ENCODE measurements at places on chromosomes 2 and 18.

DNA sequence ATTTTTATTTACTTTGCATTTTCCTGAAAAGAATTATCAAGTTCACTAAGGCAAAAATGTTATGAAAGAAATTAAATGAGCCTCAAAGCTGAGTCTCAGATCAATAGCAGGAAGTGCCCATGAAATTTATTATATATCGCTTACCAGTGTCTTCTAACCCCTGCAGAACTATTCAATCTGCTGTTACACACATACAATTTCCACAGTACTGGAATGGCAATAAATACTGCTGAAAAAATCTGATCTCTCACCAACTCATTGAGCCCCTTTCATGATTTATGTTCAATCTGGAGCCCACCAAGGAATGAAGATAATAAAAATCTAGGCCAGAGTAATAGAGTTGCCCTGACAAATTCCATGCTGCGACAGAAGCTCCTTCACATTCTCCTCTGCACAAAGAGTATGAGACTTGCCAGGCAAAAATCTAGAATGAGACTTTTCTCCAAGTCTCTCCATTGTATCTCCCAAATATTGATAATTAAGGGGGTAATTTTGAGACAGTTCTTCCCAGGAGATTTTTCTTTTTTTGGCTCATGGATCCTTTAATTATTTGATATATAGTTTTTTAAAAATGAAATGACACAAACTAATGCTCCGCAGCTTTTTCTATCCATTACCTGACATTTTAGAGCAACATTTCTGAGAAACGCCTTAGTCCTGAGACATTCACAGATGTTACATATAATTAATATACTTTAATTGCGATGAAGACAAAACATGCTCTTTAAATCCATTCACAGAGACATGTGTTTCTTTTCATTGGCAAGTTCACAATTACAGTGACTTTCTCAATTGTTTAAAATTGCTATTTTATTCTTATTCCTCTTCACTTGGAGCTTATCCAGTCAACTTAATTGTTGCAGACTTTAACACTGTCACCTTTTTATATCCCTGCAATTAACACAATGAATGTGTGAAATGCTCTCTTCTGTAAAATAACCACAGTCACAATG is 1020.4 kb downstream of the CBLN2 start:
- DNase-seq = no peak

- no peak for DNase-seq
These were observed 73.9 kb downstream of the SOX11 start for GRCh38 chr2:5766056-5766455.

DNA sequence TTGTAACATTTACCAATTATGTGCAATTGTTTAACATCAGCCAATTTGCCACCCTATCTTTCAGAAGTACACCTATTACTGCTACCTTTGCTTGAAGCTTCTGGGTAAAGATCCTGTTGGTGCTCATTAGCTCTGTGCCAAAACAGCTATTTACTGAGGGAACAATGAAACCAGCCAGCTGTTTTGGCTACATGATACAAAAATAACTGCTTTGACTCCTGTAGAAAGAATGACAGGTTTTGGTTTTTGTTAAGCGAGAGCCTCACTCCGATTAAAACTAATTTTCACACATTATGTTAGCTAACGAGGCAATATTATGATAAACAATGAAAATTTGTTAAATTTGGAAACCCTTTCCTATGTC is 907.0 kb downstream of the EPHA4 start:
- no peak for DNase-seq

- DNase-seq = no peak
These were observed 71.3 kb upstream of the PID1 start for GRCh38 chr2:229342376-229342775.

- DNase-seq = peak; percentile 20
These were observed 140.3 kb downstream of the TRIB2 start for GRCh38 chr2:12856934-12857601.

- no peak for DNase-seq
These were observed 161.3 kb downstream of the HNMT start for GRCh38 chr2:138125306-138126288.

DNA sequence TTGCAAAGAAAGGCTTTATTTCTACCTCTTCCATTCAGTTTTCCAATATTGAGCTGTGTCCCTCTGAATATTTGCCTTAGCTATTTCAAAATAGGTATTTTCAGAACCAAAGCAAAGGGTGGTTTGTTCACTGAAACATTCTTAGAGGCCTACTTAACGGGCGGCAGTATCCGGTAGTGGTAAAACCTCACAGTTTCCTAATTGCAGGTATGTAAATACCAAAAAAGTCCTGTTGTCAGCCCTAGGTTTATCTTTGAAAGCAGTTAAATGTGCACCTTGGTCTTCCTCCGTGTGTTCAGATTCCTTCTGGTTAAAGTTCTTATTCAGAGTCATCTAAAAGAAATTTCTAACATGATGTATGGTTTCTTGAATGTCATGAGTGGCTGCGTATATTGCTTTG is 38.9 kb downstream of the CCNT2 start:
- DNase-seq = no peak

GRCh38 chr2:20106746-20107145 is 55.3 kb upstream of the LAPTM4A start:
- DNase-seq = no peak

DNA sequence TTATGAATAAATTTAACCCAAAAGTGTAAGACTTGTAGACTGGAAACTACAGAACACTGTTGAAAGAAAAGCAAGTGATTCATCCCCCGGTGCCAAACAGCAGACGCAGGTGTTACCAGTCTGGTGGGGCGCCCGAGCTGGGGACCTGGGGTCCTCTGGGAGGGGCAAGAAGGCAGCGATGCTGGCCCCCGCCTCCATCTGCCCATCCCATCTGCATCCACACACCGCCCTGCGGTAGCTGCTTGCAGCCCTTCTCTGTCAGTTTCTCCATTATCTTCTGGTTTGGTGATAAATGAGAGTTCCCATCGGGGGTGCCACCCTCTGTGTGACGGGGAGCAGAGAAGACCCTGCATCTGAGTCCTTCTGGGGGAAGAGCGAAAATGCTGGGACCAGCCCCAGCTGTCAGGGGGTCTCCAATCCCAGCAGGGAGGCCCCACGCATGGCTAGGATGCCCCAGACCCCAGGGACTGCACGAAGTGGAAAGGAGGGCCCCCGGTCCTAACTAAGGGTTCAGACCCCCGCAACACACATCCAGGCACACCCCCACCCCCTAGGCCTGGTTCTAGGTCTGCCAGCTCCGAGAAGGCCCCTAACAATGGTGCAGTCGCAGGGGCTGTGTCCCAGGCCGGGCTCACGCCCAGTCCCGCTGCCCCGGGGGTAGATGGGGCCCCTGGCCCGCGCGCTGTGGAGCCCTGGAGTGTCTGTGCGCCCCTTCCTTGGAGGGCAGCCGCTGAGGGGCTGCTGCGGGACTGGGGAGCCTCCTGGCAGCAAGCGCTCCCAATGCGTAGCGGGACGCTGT is 686 bp upstream of the RGPD8 start:
- no peak for DNase-seq

- DNase-seq = no peak
These were observed 95.9 kb downstream of the ACTR3 start for GRCh38 chr2:113985554-113986397.

GRCh38 chr2:27171351-27171848 is 22.6 kb downstream of the TCF23 start:
- no peak for DNase-seq

DNA sequence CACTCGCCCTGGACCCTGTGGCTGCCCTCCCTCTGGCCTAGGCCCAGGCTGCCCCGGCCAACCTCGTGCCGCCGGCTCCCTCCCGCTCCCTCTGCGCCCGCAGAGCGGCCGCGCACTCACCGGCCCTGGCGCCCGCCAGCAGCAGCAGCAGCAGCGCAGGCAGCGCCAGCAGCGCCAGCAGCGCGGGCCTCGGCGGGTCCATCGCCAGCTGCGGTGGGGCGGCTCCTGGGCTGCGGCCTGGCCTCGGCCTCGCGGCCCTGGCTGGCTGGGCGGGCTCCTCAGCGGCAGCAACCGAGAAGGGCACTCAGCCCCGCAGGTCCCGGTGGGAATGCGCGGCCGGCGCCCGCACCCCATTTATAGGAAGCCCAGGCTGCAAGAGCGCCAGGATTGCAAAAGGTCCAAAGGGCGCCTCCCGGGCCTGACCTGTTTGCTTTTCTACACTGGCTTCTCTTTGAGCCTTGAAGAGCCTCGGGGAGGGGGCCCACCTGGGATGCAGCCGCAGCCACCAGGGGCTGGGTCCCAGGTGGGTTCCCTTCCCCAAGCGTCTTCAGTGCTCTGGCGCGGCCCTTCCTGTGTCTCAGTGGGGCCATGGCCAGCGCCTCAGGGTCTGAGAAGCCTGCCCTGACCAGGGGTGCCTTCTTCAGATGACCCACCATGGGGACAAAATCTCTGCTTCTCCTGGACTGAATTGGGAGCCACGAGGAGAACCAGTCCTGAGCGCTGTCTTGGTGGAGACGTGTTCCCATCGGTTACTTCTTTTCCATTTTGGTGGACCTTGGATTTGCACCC is at the start of gene APOB:
Gene APOB (minus strand): TSS at position 330 of the 789 bp plus-strand sequence. CDS start 128 bp downstream, at position 202.
- no peak for DNase-seq

- no peak for DNase-seq
These were observed 83.7 kb downstream of the BCL11A start for GRCh38 chr2:60469536-60470317.
